ENCODE measurements at places on chromosomes 11 and 22.

- no peak for DNase-seq
Measured at GRCh38 chr11:96033095-96033494, 109.2 kb upstream of the MTMR2 start.

- DNase-seq: no peak
Measured at GRCh38 chr22:33248948-33249347, 190.8 kb upstream of the SYN3 start.

DNA sequence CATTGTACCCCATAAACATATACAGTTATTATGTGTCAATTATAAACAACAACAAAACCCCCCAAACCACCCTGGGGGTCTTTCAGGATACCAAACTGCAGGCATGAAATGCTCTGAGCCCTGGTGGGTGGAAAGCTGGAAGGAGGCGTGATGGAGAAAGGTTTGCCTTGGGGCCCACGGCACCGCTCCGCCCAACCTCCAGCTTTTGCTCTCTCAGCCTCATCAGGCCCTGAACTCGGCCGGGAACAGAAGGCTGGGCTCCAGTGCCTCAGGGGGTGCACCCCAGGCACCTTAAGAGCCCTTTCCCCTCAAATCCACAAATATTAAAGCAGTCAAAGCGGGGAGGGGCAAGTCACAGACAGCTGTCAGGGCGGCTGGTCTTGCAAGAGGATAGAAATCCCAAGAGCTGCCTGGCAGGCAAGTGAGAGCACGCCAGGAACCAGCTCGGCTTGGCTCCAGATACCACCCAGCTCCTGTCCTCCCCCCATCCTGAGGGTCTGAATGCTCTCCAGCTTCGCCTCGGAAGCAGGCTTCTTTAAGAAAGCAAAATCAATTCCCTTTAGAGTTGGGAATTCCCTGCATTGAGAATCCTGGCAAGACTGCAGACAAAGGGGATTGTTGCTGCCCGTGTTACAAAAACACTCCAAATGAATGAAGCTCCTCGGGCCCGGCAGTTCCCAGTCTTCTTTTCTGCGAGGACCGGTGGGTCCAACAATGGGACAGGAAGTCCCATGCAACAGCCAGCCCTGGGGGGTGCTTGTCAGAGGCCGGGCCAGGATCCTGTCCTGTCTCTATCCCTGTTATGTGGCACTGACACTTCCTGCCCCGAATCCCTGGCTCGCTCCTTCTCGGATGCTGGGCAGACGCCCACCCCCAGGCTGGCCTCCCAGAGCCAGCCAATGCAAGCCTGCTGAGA is 80.8 kb downstream of the NAT10 start:
- no peak for DNase-seq

GRCh38 chr22:20240447-20240764 is 27.7 kb downstream of the RTN4R start:
- no peak for DNase-seq

DNA sequence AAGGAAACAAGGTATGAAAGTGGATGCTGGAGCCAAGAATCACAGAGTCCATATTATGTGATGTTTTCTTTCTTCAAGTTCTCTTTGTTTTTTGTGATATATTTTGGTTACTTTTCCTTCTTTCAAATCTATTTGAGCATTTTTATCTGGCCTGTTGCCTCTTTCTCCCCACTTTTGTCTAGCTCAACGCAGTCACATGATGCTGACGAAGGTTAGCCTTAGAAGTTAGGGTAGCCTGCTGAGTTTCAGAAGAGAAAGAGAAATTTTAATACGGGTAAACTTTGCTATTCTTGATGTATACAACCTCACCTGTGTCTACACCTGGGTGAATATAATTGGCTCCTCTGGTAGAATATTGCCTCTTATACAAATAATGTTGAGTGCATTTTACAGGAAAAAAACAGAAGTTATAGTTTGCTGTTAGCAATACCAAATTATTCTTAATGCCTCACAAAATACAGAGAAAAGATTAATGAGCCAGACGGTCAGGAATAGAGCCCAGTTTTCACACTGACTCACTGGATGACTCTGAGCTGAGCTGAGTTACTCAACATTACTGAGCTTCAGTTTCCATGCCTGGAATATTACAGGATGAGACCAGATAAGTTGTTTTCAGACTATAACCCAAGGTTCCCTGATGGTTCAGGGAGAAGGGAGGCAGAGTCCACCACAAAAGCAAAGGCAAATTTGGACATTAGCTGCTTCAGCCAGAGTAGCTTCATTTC is 161.6 kb upstream of the BDNF start:
- no peak for DNase-seq

- no peak for DNase-seq
Measured at GRCh38 chr11:47905358-47906059, 57.4 kb upstream of the NUP160 start.

DNA sequence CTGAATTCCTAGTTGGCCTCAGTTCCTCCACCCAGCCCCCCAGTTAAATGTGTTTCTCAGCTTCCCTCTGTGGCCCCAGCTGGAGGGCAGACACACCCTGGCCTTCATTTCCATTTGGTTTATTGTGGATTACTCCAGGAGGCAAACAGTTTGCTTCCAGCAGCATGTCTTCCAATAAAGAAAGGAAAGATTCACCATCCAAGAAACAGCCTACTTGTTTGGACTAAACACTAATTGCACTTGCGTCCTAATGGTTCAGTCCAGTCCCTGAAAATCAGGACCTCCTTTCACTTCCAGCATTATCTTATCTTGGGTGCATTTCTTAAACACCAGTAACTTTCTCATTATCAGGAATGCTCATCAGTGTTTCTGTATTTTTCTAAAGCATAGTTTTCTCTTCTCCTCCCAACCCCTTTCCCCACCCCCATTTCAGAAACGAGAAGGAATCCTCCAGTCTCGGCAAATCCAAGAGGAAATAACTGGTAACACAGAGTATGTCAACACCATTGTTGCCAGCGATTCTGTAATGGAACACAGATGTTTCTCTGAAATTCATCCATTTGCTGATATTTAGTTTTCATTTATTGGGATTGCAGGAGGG is 130.9 kb downstream of the PARVA start:
- no peak for DNase-seq

DNA sequence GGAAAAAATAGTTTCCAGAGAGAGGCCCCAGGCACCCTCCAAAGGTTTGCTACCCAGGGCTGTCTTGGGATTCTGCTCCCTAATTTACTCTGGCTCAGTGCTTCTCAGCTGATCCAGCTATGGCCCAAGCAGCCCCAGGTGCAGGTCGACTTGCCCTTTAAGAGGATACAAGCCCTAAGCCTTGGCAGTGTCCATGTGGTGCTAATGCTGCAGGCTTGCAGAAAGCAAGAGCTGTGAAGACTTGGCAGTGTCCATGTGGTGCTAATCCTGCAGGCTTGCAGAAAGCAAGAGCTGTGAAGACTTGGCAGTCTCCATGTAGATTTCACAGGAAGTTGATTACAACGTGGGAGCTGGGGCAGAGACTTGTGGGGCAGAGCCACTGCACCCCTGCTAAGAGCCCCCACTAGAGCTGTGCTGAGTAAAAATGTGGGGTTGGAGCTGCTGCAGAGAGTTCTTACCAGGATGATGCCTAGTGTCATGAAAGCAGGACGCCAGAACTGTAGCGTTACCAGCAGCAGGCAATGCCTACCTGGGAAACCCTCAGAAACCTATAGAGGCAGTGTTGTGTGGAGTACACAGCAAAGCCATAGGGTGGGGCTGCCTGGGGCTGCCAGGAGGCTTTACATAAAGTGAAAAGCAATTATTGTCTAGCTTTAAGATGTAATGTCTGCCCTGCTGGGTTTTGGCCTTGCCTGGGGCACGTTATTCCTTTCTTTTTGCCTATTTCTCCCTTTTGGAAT is 16.1 kb upstream of the OR52K1 start:
- DNase-seq: no peak

- DNase-seq: no peak
Measured at GRCh38 chr11:37689951-37690350, 1091.9 kb upstream of the RAG2 start.

- DNase-seq: no peak
Measured at GRCh38 chr22:35915477-35916013, 113.1 kb downstream of the RBFOX2 start.

- no peak for DNase-seq
Measured at GRCh38 chr11:120055646-120056045, 82.3 kb downstream of the TRIM29 start.

- no peak for DNase-seq
Measured at GRCh38 chr11:122650619-122651018, 4.9 kb upstream of the UBASH3B start.

DNA sequence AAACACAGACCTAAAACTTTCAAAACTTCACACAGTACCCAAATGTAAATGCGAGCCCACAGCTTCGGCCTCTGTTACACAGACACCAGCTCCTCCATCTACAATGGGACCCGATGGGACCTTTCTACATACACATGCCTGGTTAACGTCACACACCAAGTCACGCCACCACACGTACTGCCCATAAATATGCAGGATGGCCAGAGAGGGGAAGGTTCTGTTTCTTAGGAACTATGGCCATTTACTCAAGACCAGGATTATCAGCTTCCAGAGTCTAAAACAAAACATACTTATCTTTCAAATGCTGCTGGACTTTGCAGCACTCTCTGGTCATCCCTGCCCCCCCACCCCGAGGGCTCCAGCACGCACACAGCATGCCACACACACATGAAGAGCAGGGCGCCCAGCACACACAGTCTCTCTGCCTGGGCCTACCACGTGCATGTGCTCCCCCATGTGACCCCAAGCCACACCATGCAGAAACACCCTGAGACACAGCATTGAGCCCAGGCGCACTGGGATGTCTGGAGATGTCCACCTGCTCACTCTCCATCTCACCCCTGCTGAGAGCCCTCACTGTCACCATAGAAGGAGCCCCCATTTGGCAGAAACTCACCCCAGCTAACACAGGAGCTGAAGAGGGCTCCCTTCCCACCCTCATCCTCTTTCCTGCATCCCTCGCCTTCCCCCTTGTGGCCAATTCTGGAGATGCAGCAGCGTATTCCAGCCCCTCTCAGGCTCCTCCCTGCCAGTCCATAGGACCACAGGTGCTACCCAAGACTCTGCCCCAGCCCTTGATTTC is 61.8 kb downstream of the SLC22A12 start:
- peak; percentile 75 for DNase-seq

GRCh38 chr22:25880524-25880923 is 138.5 kb downstream of the MYO18B start:
- DNase-seq: no peak

DNA sequence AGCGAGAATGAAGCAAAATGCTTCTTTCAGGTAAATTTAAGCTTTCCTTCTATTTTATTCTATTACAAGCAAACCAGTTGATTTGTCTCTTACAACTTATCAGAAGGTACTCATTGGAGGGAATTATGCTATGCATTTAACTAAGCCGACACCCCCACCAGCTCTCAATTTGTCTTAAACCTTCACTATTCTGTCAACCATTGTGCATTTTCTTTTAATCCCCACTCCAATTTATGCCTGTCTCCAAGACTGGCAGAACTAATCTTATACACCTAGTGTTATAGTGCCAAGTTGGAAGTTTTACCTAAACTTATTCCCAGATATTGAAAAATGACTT is 12.5 kb downstream of the TAF1D start:
- no peak for DNase-seq

GRCh38 chr11:114060392-114061047 is 1.0 kb downstream of the ZBTB16 start:
- DNase-seq: no peak

GRCh38 chr11:102118937-102119336 is 8.7 kb downstream of the YAP1 start:
- no peak for DNase-seq

GRCh38 chr11:106397787-106398501 is 320.5 kb downstream of the AASDHPPT start:
- DNase-seq: no peak

GRCh38 chr11:13899603-13900002 is 62.9 kb upstream of the SPON1 start:
- no peak for DNase-seq

GRCh38 chr11:86486261-86487030 is 111.8 kb downstream of the CCDC81 start:
- no peak for DNase-seq

- no peak for DNase-seq
Measured at GRCh38 chr22:36224245-36224644, 15.1 kb downstream of the APOL2 start.

DNA sequence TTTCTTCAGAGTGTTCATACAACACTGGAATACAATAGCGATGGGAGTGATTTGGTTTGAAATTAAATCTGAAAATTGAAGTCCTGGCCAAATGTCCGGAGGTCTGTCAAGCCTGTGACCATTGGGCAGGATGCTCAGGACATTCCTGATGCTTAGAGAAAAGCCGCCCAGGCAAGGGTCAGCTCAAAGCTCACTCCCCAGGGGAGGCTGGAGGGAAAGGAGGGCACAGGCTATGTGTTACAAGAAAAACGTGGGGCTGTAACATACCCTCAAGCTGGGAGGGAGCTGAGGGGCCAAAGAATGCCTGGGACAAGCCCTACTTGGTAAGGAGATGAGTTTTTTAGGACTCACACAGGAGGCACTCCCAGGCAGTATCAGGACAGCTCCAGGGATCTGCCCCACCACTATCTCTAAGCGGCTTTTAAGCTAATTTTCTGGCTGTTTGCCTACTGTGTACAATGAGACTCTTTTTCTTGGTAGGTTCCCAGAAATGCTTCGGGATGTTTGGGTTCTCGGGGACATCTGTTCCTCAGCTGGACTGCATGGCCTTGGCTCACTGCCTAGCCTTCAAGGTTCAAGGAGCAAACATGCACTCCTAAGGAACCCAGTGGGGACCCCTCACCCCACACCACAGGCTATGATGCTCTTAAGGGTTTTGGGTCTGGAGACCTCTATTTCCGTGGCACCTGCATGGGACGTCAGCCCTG is 500.1 kb downstream of the BRD1 start:
- DNase-seq: no peak

GRCh38 chr22:36506637-36507517 is at the start of gene FOXRED2:
Gene FOXRED2 (minus strand): TSS chr22:36507040. CDS start chr22:36506422, 618 bp downstream.
- DNase-seq: peak; percentile 90

GRCh38 chr22:38564669-38565068 is 5.3 kb downstream of the DMC1 start:
- no peak for DNase-seq

- DNase-seq: no peak
Measured at GRCh38 chr11:114167771-114168448, 108.4 kb downstream of the ZBTB16 start.

DNA sequence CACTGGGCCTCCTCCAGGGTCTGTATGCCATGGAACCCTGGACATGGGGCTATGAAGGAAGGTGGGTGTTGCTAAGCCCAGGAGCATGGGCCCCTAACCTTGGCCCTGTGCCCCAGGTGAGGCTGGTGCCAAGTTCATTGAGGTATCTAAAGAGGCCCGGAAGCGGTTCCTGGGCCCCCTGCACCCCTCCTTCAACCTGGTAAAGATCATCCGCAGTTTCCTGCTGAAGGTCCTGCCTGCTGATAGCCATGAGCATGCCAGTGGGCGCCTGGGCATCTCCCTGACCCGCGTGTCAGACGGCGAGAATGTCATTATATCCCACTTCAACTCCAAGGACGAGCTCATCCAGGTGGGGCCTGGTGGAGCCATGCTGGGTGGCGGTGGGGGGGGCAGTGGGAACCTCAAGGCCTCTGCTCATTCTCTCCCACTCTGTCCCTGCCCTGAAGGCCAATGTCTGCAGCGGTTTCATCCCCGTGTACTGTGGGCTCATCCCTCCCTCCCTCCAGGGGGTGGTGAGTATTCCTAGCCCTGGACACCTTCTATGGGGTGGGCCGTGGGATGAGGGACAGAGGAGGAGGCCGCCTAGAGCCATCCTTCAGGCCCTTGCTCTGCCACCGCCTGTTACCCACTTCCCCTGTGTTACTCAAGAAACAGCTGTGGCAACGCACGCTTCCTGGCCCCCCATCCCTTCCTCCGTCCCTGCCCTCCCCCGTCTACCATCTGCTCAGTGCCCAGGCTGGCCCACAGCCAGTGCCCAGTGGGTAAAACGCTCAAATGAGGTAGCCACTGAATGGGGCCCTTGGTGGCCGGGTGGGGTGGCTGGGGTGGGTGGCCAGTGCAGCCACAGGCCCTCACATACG is 3.0 kb downstream of the PNPLA2 start:
- DNase-seq: no peak
